ENCODE measurements at places on chromosomes 7 and 10. TPM values are rescaled to one million over a fixed set of nuclear protein-coding genes. Genes with fewer than 3 reads are reported as not detected.

BRAT1 gene
- 27.5 TPM for polyA plus RNA-seq

PRR15 gene
- polyA plus RNA-seq = not detected

MUC3A gene
- polyA plus RNA-seq = not detected

PALD1 gene
- 0.14 TPM for polyA plus RNA-seq

LIPN gene
- not detected for polyA plus RNA-seq

EPHB6 gene
- 0.60 TPM for polyA plus RNA-seq

KRIT1 gene
- polyA plus RNA-seq = 19.7 TPM

MKI67 gene
- polyA plus RNA-seq = 13.5 TPM

Measured in IMR-90 (cell line).